Stimulated activated CD4-positive, alpha-beta T cell treated with anti-CD3 and anti-CD28 coated beads, Interleukin-4, amount 100 ng/mL, for 1 hour (primary cell): ENCODE measurements at places on chromosomes 13 and 19.

DNA sequence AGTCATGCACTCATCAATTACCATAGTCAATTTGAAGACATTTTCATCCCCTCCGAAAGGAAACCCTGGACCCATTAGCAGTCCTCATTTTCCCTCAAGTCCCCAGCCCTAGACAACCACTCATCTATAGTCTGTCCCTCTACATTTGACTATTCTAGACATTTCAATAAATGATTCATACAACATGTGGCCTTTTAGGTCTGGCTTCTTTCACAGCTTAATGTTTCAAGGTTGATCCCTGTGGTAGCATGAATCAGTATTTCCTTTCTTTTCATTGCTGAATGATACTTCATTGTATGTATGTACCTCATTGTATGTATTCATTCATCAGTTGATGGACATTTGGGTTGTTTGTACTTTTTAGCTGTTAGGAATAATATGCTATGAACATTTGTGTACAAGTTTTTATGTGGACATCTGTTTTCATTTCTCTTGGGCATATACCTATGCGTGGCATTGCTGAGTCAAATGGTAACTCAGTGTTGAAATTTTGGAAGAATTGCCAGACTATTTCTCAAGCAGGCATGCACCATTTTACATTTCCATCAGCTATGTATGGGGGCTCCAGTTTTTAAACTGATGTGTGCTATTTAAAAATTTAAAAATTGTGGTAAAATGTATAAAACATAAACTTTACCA lies 18.4 kb downstream of the SPATA13 start:
- DNase-seq = no peak

DNA sequence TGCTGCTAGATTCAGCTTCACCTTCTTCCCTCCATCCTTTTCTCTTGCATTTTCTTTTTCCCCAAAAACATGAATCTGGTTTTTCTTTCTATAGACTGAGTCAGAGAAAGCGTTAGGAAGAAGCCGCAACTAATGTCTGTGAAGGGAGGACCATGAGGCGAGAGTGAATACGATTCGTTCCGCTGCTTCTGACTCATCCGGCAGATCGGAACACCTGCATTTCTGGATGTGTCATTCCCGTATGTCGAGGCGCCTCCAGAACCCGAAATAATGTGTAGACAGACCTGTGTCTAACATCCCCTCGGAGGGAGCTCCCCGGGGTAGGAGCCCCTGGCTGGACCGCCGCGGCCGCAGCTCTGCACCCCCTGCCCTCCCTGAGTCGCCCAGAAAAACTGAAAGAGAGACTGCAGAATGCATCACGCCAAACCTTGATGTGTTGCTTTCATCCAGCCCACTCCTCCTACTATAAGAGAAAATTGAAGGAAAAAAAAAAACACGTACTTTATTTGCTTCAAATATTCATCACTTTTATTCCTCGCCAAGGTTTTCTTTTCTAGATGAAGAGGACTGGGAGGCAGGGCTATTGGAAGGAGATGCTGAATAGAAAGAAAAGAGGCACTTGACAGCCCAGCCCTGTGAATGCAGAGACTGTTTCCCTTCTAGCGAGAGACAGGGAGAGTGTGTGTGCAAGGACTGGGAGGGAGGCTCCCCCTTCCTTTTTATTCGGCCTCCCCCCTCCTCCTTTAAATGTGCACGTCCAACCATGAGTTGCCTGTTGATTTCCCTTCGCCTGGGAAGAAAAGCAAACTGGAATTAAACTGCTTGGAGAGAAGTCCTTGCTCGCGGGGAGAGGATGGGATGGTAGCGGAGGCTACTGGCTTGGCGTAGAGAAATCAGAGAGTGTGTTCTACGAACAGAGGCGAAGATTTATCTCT lies 616 bp upstream of the PCDH17 start:
- DNase-seq = peak; percentile 3

GRCh38 chr19:11560404-11561051 lies 1.5 kb upstream of the ELOF1 start:
- DNase-seq = peak; percentile 28

DNA sequence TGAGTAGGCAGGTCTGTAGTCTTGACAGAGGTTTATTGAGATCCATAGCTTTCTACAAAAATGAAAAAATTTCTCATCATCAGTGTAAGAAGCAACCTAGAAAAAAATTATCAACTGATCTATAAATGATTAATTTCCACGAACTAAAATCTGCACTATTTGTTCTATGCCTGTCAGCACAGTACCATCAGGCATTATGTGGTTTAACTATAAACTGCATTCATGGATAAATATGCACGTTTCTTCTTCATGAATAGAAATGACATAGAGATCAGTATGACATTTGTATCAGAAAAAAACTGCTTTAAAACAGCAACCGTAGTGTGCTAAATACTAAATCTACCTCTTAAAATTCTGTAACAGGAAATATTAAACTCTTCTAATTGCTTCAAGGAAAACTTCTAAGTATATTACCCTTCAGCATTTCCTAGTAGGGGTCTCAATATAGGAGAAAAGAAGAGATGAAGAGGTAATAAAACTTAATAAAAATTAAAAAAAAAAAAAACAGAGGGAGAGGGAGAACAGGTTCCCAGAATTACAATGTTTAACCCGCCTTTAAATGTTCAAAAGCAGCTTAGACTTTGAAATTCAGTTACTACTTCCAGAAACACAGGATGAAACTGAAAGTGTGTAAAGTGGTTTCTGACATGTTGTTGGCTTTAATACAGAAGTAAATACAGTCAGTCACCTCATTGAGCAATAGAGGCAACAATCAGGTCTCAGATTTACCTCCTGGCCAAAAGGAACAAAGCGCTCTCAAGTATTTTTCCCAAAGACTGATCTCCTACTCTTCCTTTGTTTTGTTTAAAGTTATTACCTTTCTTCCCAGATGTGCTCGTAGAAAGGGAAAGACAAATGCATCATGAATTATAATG lies 144.4 kb downstream of the DIAPH3 start:
- no peak for DNase-seq

DNA sequence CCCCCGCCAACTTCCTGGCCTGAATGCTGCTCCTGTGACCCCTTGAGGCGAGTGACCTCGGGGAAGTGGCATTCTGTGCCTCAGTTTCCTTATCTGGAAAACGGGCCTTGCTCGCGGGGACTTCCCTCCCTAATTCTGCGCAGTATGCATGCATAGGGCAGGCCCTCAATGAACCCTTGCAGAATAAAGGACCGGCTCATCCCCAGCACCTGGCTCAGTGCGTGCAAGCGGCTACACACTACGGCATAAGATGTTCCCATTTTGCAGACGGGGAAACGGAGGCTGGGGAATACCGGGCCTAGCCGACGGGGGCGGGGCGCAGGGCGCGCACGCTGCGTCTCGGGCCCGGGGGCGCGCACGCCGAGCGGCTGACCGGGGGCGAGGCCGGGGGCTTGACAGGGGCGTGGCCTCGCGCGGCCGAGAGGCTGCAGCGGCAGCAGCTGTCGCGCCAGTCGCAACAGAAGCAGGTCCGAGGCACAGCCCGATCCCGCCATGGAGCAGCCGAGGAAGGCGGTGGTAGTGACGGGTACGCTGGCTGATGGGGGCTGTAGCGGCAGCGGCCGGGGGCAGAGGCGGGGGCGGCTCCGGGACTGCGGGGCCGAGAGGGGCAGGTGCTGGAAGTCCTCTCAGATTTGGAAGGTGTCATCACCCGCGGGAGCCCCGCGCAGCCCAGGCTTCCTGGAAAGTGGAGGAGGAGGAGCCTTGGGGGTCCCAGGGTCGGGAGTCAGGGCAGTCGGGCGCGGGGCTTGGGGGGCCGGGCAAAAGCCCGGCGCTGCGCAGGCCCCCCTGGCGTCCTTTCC lies at the start of gene PGPEP1:
PGPEP1 (plus strand) TSS at position 409 of the 800 bp plus-strand sequence; CDS start at position 493, 84 bp downstream.
- DNase-seq = peak; percentile 67

- DNase-seq = no peak
Measured at GRCh38 chr19:3897936-3898335, 17.5 kb downstream of the ATCAY start.

- DNase-seq = no peak
Measured at GRCh38 chr13:37173214-37173613, 67.8 kb upstream of the CSNK1A1L start.

GRCh38 chr13:25180775-25181537 lies 8.9 kb upstream of the AMER2 start:
- no peak for DNase-seq

DNA sequence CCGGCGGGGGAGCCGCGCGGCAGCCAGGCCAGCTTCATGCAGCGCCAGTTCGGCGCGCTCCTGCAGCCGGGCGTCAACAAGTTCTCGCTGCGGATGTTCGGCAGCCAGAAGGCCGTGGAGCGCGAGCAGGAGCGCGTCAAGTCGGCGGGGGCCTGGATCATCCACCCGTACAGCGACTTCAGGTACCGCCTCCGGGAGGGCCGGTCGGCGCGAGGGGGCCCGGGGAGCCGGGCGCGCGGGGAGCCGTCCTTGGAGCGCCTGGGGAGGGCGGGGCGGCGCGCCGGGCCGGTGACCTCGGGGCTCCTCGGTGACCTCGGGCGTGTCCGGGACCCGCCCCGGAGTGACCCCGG lies 690 bp downstream of the HCN2 start:
- DNase-seq = no peak

GRCh38 chr13:66410314-66410713 lies 819.8 kb downstream of the PCDH9 start:
- DNase-seq = no peak

GRCh38 chr13:32087955-32088747 lies 56.6 kb downstream of the FRY start:
- no peak for DNase-seq

DNA sequence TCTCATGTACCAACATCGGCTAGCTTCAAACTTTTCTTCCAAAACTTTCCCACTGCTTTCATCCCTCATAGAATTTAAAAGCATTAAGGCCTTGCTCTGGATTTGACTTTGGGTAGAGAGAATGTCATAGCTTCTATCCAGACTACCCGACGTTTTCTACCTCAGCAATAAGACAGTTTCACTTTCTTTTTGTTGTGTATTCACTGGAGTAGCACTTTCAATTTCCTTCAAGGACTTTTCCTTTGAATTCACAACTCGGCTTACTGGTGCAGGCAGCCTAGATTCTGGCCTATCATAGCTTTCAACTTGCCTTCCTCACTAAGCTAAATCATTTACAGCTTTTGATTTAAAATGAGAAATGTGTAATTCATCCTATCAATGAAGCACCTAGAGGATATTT lies 420.4 kb upstream of the GPC6 start:
- no peak for DNase-seq

GRCh38 chr19:34171539-34171876 lies 796 bp upstream of the LSM14A start:
- DNase-seq = peak; percentile 46

GRCh38 chr19:8666814-8667405 lies 31.7 kb downstream of the ACTL9 start:
- DNase-seq = no peak

DNA sequence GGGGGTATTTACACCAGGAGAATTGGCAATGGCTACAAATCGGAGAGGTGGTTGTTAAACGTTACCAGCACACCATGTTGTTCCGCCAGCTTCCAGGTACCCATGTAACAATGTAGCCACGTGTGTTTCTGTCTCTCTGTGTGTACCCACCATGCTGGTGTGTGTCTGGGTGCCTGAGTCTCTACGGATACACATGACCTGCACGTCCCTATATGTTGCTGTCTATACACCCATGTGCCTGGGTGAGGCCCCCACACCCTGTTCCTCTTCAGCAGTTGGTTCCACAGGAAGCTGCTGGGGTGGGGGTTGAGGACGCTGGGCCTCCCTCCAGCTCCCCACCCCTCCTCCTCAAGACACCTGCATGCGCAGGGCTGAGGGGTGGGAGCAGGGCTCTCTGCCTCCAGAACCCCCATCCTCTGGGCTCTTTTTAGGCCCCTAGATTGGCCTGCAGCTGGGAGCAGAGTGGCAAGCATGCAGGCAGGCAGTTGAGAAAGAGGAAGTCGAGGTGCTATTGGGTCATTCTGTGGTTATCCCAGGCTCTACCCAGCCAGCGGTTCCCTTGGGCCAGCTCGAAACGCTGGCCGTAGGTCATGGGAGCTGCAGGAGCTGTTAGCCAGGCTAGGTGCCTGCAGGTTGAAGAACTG lies at the start of gene ARHGEF18:
ARHGEF18 (plus strand) TSS at position 351 of the 644 bp plus-strand sequence. CDS start 13,954 bp downstream, outside the sequence.
- peak; percentile 45 for DNase-seq

DNA sequence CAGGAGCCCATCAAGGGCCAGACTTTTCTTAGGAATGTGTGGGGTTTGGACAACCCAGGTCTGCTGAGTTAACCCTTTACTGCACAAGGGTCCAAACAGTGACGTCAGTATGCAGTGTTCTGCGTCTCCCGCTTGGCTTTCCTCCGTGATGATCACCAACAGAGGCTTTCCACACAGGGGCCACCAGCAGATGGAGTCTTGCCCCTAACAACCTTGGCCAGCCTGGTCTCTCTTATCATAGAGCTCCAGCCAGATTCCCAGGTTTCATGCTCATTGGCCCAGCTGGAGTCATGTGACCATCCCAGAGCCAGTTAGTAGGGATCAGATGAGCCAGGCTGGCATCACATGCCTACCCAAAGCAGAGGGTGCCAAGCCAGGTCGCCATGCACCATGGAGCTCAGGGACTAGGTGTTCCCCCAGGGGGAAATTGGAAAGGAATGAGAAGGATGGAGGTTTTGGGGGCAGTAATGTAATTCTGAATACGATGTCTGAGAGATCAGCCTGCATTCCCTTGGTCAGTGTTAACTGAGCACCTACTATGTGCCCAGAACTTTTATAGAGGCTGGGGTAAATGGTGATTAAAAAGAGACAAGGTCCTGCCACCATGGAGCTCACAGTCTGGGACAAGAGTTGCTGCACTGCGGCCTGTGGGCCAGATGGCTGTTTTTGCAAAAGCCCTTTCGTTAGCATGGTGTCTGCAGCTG lies 61.2 kb downstream of the MYH14 start:
- no peak for DNase-seq

GRCh38 chr19:50803633-50804419 lies 13.6 kb downstream of the ACP4 start:
- DNase-seq = peak; percentile 56

DNA sequence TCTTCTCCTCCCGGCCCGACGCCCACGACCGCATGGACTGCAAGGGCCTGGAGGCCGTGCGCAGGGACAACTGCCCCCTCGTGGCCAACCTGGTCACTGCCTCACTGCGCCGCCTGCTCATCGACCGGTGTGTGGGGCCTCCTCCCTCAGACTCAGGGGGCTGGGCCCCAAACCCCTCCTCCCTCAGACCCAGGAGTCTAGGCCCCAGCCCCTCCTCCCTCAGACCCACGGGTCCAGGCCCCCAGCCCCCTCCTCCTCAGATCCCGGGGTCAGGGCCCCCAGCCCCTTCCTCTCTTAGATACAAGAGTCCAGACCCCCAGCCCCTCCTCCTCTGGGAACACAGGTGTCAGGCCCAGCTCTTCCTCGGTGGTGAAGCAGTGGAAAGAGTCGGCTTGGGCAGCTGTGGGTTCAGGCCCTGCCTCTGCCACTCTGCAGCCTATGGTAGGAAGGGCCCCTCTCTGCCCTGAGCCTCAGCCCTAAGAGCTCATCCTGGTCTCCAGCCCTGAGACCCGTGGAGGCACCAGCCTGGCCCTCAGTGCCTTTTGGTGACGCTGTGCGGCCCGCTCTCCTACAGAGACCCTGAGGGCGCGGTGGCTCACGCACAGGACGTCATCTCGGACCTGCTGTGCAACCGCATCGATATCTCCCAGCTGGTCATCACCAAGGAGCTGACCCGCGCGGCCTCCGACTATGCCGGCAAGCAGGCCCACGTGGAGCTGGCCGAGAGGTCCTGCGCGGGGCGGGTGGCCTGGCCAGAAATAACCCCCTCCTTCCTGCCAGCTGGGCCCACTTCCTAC lies 3.7 kb upstream of the SPIB start:
- DNase-seq = peak; percentile 81

GRCh38 chr19:30447553-30447870 lies 75.3 kb downstream of the ZNF536 start:
- no peak for DNase-seq
